Hepatocyte (in vitro differentiated cells): ENCODE measurements at places on chromosomes 13 and 19. TPM values are rescaled to one million over a fixed set of nuclear protein-coding genes. Genes with fewer than 3 reads are reported as not detected.

Gene SYNGR4
- not detected in 2 replicates for total RNA-seq

Gene PTOV1
- 76.4 and 114 TPM in 2 replicates for total RNA-seq

Gene FBXO17
- total RNA-seq: 41.9 and 48.4 TPM in 2 replicates

DNA sequence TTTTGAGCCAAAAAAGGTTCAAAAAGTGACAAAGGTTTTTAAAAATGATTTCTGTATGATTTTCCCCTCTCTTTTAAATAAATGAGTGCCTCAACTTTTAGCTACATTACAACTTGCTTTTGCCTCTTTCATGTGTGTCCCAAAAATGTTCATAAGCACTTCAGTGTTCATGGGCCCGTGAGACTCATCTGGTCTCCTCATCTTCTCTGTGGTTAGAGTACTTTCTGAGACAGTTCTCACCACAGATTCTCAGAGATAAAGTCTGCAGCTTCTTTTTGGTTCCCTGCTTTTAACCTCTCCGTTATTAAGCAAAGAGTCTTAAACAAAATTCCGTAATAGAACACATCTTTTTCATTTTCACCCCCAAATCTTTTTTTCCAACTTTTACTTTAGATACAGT is 156.9 kb downstream of the DLEU7 start:
- no peaks in the 10 kb centered on the region for H3K36me3 ChIP-seq
- H3K4me3 ChIP-seq: no peak overlapping the region
- no peaks in the 10 kb centered on the region for H3K27me3 ChIP-seq
- DNase-seq: no peak
- H3K4me1 ChIP-seq: peaks cover 8% of the 10 kb centered on the region
- H3K27ac ChIP-seq: no peak overlapping the region

DNA sequence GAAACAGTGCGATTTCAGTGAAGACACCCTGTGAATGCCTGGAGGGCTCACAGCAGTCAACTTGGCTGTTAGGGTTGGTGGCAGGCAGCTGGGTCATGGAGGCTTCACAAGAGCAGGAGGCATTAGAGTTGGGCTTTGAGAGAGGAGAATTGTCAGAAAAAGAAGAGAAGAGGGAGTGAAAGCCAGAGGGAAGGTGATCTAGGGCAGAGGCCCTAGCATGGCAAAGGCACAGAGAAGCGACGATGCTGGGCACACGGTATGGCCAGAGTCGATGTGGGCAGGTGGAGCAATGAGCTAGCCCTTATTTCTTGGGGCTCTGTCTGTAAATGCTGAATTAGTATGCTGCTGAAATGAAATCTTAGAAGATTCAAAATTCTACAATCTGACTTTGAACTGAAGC is 52.6 kb upstream of the OLFM4 start:
- H3K4me3 ChIP-seq: no peak overlapping the region
- no peaks in the 10 kb centered on the region for H3K27me3 ChIP-seq
- DNase-seq: no peak
- H3K4me1 ChIP-seq: no peaks in the 10 kb centered on the region
- no peaks in the 10 kb centered on the region for H3K36me3 ChIP-seq

DNA sequence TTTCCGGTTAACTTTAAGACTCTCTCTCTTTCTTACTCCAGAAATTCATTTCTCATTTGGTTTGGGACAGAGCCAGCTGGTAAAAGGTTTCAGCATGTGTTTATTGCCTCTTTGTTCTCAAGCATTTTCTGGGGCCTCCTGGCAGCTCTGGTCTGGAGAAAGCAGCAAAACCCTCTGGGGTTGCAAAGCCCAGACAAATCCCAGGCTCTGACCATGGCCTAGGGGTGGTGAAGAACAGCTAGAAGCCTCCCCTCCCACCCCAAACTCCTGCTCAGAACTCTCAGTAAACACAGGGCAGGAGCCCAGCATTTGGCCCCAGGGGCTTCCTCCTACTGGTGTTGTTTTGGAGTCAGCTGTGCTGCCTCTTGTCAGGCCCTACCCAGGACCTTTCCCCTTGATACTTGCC is 124.2 kb upstream of the SERP2 start:
- H3K36me3 ChIP-seq: no peaks in the 10 kb centered on the region
- H3K4me1 ChIP-seq: peaks cover 6% of the 10 kb centered on the region
- no peaks in the 10 kb centered on the region for H3K27me3 ChIP-seq
- peak overlapping the region; percentile 85 for H3K27ac ChIP-seq

DNA sequence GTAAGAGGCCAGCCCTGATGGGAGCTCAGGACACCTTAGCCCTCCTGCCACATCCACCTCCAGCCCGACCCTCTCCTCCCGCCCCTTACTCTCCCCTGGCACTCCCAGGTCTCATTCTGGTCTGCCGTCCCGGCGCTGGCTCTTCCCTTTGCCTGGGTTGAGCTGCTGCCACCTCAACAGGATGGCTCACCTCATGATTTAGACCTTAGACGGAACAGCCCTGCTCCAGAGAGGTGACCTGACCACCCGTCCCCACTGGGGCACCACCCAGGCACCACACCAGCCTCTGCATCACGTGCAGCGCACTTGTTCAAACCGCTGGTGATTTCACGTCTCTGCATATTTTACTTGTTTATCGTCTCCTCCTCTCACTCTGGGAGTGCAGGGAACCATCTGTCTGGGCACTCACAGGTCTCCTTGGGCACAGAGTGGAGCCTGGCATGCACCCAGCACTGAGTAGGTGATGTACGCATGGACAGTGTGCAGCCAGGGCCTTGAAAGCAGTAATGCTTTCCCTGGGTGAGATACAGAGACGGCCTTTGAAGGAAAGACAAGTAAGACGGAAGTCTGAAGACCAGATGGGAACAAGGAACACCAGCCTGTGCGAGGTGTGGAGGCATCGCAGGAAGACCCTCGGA is 183.1 kb downstream of the KATNAL1 start:
- DNase-seq: no peak
- H3K27me3 ChIP-seq: no peaks in the 10 kb centered on the region
- no peaks in the 10 kb centered on the region for H3K36me3 ChIP-seq
- no peak overlapping the region for H3K27ac ChIP-seq
- H3K4me3 ChIP-seq: no peak overlapping the region

GRCh38 chr19:17706750-17707181 is 12.5 kb upstream of the MAP1S start:
- H3K4me1 ChIP-seq: no peaks in the 10 kb centered on the region
- H3K4me3 ChIP-seq: no peak overlapping the region
- DNase-seq: no peak

- no peak overlapping the region for H3K27ac ChIP-seq
- DNase-seq: no peak
- H3K36me3 ChIP-seq: no peaks in the 10 kb centered on the region
- H3K4me3 ChIP-seq: no peak overlapping the region
- no peaks in the 10 kb centered on the region for H3K27me3 ChIP-seq
Observed at GRCh38 chr13:36421447-36421846, 10.8 kb upstream of the CCNA1 start.

DNA sequence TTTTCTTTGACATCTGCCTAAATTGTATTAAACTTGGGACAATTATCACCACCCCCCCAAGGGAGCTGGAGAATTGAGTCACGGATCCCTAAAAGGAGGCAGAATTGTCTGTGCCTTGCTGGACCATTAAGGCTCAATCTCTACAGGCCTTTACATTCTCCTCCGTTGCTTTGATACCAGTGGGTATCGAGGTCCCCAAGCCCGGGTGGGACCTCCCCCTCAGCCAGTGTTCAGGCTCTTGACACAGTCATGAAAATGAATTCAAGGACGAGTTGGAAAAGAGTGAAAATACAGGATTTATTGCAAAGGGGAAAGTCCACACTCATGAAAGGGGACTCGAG is 5.6 kb downstream of the PPP1R15A start:
- H3K36me3 ChIP-seq: no peaks in the 10 kb centered on the region
- H3K27me3 ChIP-seq: no peaks in the 10 kb centered on the region
- no peak overlapping the region for H3K4me3 ChIP-seq
- H3K4me1 ChIP-seq: peaks cover 23% of the 10 kb centered on the region
- DNase-seq: no peak
